ENCODE measurements at places on chromosomes 4 and X.
A peak's percentile ranks its signal among the peaks of the same experiment; 100 is the strongest.

GRCh38 chr4:70927502-70928137, 25.5 kb downstream of the MOB1B start:
- DNase-seq, result no peak

DNA sequence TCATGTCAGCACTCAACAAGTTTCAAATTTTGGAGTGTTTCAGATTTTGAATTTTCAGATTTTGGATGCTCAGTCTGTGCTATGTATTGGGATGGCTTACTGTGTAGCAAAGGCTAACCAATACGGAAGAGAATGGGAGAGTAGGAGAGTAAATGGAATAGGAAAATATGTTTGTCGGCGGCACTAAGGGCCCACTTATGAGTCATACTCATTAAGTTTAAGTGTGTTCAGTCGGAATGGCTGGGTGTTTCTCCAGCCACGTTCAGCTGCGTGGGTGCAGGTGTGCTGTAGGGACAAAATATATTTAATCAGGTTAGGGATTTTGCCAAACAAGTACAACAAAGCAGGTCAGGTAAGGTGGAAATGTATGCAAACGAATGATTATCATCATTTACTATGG, 13.6 kb downstream of the FTHL17 start:
- no peak for DNase-seq

DNA sequence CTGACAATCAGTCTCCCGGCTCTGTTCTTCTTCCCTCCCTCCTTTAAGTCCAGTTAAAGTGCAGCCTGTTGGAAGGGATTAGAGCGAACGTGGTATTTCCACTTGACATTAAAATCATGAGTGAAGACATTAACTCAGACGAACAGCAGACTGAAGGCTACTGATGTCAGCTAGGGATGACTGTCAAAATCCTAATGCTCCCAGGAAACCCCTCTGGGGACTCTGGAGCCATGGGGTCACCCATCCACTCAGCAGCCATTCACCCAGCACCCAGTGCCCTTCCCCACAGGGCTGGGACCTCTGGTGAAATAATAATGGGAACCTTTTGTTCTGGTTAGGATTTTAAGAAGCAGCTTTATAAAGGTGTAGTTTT, 113.9 kb downstream of the DRD5 start:
- DNase-seq, result no peak

GRCh38 chrX:40358994-40359393, 221.8 kb upstream of the ATP6AP2 start:
- DNase-seq, result no peak

DNA sequence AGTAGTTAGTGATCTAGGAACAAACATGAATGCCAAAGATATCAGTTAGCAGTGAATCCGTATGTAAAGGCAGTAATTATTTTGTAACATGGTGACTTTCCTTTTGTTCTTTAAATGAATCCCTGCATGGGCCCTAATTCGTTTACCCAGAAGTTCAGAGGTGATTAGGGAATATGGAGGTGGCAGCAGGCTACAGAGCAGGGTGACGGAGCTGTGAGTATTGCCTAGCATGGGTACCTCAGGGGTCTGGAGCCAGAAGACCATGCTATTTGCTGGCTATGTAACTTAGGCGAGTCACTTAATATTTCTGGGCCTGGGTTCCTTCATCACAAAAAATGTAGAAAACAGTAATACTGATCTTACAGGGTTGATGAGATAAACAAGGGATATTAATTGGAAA, 184.9 kb downstream of the ENOX2 start:
- no peak for DNase-seq

DNA sequence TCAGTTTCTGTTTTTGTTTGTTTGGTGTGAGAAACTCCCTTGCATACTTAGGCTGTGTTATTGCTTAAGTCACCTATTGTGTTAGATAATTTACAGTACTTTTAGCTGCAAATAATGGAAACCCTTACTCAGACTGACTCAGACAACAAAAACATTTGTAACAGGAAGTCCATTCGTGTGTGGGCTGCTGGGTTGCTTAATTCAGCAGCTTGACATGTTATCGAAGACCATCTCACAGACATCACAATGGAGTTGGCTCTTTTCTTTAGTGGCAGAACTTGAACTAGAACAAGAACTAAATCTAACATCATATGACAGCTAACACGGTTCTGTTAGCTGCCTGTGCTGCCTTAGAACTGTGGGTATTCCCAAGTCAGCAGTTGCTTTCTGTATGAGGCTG, 9.9 kb upstream of the GABRE start:
- DNase-seq, result no peak

DNA sequence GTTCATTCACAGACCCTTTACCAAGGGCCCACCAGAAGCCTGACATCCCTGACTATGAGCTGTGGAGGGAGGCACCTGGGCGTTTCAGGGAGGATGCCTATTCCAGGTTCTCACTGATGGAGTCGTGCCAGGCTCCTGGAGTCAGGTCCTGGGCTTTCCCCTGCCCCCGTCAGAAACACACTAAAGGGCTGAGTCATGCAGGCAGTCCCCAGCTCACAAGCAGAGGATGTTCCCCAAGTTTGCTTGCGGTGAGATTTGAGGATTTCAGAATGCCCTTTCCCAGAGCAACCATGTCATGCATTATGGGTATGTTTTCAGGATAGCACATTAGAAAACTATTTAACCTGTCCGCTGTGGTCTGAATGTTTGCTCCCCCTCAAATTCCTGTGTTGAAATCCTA, 45.2 kb downstream of the FHDC1 start:
- no peak for DNase-seq

DNA sequence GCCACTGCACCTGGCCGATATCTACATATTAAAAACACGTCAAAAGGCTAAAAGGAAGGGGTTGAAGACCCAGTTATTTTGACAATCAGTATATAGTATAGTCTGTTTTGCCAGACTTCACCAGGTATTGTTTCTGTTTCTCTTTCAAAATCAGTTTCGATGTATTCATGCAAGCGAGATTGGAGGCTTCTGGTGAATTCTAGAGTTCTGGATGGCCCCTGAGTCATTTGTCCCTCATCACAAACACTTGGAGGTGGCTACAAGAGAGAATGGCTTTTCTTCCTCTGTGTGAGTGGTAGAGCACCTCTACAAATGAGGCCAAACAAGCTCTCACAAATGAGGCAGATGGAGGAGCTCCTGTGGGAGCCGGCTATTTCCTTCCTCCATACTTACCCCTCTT, 68.6 kb upstream of the ADGRG2 start:
- no peak for DNase-seq

- DNase-seq, result no peak
Measured at GRCh38 chrX:49860867-49861535, 18.3 kb upstream of the USP27X start.

DNA sequence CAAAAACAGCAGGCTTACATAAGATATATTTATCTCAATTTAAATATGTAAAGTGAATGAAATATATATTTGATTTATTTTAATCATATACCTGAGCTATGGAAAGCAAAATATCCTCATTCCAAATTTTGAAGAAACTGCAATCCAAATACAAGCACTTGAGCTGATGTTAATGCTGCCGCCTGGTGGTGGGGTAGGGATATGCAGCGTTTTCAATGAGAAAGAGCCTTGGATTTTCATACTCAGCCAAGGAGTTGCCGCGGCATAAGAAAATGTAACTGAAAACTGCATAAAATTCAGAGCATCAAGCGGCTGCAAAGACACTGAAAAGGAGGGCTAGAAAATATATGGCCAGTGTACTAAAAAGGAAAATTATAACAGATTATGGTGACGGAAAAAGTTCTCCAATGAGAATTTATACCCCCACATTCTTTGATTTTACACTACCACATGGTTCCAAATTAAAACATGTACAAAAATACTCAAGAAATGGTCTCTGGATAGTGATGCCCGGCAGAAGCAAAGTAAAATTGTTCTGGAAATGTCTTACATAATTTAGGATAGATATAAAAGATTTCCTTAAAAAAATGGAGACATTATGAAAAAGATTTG, 660.3 kb upstream of the PITX2 start:
- peak; percentile 3 for DNase-seq

DNA sequence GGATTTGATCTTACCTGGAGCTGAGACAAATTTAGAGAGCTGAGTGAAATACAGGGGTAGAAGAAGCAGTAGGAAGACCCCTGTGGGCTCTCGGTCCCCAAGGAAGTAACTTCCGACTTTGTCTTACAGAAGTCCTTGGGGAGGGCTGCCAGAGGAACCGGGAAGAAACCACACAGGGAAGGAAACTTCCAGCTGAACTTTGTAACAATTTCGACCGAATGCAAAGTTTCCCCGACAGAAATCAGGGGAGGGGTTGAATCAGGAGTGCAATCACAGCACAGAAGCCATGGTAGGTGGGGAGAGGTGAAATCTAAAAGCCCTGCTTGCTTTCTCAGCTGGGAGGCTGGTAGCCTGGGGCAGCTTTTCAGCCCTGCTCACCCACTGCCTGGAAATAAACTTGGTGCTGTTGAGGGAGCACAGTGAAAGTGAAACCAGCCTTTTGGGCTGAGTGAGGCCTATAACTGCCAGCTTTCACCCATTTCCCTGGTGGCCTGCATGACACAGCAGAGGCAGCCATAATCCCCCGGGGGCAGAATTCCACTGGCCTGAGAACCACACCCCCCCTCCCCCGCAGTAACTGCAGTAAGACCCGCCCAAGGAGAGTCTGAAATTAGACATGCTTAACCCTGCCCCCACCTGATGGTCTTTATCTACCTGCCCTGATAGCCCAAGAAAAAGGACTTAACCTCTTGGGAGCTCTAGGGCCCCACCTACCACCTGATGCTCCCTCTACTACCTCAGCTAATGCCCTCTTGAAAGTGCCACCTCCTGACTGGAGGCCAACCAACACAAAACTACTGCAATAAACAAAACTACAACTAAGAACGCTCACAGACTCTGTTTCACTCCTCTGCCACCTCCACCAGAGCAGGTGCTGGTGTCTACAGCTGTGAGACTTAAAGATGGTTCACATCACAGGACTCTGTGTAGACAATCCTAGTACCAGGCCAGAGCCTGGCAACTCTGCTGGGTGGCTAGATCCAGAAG, 248.2 kb downstream of the PARM1 start:
- DNase-seq, result no peak

All from stimulated activated CD4-positive, alpha-beta T cell treated with anti-CD3 and anti-CD28 coated beads, Interleukin-1b, Interleukin-23, amount 100 ng/mL, for 1 hour (primary cell).